Stimulated activated CD4-positive, alpha-beta T cell treated with anti-CD3 and anti-CD28 coated beads, Interleukin-2, amount 100 ng/mL, for 4 hours (primary cell): ENCODE measurements at places on chromosomes 16 and 17.

- DNase-seq: no peak
These were observed 47.1 kb downstream of the SRCIN1 start for GRCh38 chr17:38558728-38559050.

GRCh38 chr17:19573075-19573474 lies 39.4 kb downstream of the SLC47A1 start:
- DNase-seq: no peak

- no peak for DNase-seq
These were observed 16.6 kb upstream of the CRISPLD2 start for GRCh38 chr16:84803146-84803545.

GRCh38 chr16:66382171-66382965 lies 15.9 kb downstream of the CDH5 start:
- DNase-seq: no peak

DNA sequence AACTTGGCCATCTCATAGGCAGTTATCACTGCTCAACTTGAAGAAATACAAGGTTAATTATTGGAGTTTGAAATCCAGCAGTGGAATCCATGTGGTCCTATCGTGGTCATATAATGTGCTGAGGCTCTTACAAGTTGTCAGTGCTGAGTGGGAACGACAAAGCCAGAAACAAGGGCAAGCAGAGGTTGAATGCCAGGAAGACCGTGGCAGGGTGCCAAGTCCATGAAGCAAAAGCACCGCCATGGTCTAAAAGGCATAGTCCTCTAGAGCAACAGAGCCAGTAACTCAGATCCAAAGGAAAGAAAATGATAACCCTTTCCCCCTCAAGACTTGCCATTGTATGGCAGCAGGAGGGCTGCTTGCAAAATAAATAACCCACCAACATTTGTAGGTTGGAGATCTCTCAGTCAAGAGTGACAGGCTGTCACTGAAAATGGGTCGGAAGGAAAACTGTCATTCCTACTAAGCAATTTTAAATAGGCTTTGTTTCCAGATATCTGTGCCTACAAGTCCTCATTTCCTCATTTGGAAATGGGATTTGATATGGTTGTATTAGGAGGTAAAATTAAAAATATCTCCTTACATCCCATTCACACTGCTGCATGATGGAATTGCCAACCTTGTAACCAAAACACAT lies 36.4 kb upstream of the HSBP1 start:
- no peak for DNase-seq

DNA sequence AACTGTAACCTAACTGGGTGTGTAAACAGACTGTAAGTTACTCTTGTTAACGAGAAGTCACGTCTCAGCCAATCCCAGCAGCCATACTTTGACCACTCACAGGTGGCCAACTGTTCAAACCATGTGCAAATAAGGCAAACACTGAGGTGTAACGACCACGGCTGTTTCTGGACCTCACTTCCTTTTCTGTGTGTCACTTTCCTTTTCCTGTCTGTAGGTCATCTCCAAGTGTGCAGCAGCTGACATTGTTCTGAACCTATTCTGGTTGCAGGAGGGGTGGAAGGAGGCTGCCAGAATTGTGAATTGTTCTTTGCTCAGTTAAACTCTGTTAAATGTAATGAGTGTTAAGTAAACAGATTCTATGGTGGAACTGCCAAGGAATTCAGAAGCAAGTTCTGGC lies 627.4 kb downstream of the KCNJ2 start:
- no peak for DNase-seq

DNA sequence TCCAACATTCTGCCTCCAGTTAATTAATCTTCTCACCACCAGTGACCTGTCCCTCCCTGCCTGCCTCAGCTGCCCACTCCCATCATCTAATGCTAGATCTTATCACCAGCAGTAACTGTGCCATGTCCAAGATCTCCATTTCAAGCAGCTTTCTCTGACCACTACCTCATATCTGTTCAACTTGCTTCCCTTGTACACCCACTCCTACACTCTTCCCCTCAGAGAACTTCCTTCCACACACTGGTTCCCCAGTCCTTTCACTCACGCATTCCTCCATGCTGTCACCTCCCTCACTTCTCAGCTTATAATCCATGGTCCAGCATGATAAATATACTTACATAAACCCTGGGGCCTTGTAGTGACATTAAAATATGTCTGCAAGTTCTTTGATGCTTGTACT lies 31.8 kb upstream of the DYNLL2 start:
- DNase-seq: no peak

- peak; percentile 66 for DNase-seq
These were observed at the start of gene ATP1B2 for GRCh38 chr17:7650509-7651096. ATP1B2 (plus strand) TSS chr17:7650926; CDS start chr17:7651519, 593 bp downstream.

GRCh38 chr17:78026381-78026780 lies 67.9 kb downstream of the TNRC6C start:
- no peak for DNase-seq

DNA sequence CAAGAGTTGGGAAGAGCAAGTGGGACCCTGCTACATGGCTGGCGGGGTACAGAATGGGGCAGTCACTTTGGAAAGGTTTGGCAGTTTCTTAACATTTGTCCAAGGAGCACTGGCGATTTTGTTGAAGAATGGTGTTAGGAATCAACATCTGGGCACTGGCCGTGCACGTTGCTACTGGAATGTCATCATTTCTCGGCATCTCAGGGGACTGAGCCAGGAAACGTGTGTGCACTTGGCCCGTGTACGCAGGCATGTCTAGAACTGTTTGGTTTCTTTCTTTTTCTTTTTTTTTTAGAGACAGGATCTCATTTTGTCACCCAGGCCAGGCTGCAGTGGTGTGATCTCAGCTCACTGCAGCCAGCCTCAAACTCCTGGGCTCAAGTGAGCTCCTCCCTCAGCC lies 17.3 kb upstream of the FOXK2 start:
- DNase-seq: no peak

- no peak for DNase-seq
These were observed 5.9 kb downstream of the CLEC19A start for GRCh38 chr16:19291475-19291874.

GRCh38 chr17:76156662-76156991 lies 15.6 kb upstream of the FOXJ1 start:
- DNase-seq: no peak

DNA sequence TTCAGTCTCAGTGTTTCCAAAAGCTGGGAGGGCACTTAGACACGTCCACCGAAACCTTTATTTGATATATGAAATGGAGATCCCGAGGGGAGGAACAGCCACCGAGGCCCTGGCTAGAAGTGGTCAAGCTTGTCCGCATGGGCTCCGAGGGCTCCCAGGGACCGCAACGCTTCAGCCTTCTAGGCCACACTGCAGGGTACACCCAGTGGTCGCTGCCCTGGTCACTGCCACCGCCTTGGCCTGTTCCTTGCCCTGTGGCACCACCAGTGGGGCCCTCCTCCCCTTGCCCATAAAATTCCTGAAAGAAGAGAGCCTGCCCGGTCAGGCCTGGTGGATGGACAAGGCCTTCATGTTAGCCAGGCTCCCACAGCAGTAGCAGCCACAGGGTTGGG lies 43.8 kb upstream of the SMPD3 start:
- no peak for DNase-seq

DNA sequence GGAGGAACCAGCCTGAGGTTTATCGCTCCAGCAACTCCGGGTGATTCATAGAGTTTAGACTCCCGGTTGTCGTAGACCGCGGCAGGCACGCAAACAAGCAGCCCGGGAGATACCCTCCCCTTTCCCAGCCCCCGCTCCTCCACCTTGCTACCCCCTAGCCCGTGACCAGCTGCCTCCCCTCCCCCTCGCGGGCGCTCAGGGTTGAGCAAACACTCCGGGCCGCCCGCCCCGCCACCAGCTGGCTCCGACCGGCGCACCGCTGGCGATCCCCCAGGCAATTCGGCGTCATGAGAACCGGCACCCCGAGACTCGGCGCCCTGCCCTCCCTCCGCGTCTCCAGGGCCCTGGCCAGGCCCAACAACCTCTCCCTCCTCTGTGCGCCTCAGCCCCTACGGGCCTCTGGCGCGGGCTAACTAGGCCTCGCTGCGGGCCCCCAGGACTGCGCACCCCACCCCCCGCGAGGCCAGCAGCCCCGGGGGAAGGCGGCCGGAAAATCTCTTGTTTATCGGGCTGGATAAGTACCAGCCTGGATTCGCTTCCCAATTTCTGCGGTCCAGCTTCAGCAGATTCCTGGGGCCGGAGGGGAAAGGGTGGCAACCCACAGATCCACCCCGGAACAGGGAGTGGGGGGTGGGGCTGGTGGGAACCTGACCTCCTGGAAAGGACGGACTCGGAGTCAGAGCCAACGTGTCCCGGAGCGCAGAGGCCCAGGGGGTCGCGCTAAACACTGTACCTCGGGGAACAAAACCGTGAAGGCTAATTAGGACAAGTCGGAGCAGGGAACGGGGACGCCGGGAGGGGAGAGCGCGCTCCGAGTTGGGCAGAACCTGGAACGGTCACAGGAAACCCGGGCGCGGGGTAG lies 951 bp upstream of the GPRC5C start:
- DNase-seq: no peak

DNA sequence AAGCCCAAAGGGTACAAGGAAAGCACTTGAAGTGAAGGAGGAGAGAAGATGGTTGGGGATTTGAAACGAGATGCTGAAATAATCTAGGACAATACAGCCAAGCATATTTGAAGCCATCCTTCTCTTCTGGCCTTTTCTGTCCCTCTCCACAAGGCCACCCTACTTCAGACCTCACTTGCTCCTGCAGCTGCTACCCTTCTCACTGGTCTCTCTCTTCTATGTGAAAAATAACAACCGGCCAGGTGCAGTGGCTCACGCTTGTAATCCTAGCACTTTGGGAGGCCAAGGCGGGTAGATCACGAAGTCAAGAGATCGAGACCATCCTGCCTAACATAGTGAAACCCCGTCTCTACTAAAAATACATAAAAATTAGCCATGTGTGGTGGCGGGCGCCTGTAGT lies 33.2 kb upstream of the HAPSTR1 start:
- DNase-seq: no peak

DNA sequence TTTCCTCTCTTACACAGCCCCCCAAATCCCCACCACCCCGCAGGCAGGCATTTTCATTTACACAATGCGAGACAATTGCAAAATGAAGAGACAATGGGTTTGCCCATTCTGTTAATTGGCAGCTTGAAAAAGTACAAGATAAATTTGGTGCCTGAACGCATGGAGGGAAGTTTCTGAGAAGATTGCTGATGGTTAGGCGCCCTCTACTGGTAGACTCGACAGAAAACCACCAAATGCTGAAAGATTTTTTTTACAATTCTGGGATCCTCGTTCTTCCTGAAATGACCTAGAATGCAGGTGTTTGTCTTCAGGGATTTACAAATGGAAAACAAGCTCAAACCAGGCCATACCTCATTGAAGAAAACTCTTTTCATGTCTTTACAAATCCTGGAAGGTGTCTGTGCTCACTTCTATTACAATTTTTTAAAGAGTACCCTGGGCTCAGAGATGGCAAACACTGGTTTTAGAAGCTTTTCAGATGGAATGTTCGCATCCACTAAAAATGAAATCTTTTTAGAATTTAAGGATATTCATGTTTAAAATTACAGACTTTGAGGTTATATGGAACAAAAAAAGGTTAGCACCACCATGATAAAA lies 338.5 kb downstream of the PMP22 start:
- DNase-seq: peak; percentile 24

GRCh38 chr17:32783602-32784001 lies 93.3 kb downstream of the MYO1D start:
- no peak for DNase-seq

- no peak for DNase-seq
These were observed 10.2 kb downstream of the IL4R start for GRCh38 chr16:27323781-27324561.

DNA sequence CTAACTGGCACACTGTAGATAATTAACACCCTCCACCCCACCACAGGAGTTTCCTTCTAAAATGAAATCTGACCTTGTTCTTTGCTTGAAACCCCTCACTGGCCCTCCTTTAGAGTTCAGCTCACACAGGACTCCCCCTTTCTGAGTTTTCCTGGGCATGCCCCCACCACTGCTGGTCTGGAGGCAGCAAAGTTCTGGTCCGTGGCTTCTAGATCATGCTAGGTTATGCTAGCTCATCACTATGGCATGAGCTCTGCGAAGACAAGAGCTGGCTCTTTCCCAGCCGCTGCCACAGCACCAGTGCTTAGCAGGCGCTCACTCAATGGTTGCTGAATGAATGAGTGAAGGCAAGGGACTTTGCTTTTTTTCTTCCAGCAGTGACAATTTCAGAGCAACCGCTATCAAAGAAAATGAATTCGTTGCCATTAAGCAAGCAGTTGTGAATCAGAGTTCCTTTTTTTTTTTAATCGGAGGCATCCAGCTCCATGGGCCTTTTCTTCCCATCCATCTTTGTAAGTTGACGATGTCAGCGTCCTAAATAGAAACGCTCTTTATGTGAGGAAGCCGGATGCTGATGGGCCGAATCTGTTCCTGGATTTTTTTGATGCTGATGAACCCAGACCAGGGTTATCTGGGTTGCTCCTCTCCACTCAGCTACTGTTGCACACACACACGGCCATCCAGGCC lies 80.8 kb upstream of the NOL11 start:
- no peak for DNase-seq

GRCh38 chr17:40316571-40317344 lies 7.8 kb downstream of the RARA start:
- DNase-seq: no peak

DNA sequence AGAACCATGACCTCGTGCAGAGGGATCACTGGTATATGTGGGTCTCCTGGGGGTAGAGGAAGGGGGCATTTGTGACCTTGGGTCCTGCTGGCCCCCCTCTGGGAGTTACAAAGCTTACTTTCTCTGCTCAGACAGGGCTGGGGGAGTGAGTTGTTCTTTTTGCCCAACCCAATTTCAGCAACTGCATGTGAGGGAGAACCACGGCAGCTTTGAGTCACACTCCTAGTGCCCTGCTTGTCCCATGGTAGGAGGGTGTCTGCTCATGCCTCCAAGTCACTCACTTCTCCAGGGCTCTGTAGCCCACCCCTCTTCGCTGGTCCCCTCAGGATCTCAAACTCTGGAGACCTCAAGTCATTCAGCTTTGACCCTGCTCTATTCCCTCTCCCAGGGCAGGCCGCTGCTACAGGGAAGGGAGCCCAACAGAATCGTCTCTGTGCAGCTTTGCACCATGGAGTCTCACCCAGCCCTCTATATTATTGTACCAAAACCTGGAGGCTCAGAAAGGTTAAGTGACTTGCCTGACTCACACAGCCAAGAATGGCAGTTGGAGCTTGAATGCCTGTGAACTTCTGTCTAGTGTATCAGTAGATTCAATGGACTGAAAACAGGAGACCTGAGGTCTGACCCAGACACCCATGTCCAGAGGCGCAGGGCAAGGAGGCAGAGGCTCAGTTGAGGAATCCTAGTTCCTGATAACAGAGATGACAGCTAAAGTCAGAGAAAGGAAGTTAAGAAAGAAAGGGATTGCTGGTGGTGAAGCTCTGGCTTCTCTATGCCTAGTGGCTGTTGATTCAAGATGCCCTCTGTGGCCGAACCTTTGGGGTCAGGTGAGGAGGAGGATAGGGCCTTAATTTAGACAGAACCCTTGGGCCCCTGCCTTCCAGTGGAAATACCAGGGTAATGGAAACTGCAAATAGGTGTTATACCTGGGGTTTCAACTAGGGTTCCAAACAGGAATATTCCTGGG lies 14.6 kb upstream of the ETV4 start:
- no peak for DNase-seq

DNA sequence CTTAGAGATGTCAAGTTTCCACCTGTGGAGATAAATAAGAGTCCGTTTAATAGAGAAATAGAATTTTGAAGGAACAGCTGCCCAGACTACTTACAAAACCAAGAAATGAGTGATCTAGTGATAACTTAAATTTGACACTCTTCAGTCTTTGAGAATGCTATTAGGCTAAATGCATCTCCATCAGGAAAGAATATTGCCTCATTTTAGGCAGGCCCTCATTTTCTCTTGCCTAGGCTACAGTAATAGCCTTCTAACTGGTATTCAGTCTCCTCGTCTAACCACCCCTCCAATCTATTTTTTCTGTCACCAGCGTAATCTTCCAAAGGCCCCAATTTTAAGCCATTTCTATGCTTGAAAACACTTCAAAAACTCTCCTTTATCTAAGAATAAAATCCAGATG lies 537.8 kb upstream of the CA10 start:
- DNase-seq: no peak
